DMS 273 treated with DMSO at 0.1 percent for 48 hours (cell line): ENCODE measurements at places on chromosomes 3 and 15.

DNA sequence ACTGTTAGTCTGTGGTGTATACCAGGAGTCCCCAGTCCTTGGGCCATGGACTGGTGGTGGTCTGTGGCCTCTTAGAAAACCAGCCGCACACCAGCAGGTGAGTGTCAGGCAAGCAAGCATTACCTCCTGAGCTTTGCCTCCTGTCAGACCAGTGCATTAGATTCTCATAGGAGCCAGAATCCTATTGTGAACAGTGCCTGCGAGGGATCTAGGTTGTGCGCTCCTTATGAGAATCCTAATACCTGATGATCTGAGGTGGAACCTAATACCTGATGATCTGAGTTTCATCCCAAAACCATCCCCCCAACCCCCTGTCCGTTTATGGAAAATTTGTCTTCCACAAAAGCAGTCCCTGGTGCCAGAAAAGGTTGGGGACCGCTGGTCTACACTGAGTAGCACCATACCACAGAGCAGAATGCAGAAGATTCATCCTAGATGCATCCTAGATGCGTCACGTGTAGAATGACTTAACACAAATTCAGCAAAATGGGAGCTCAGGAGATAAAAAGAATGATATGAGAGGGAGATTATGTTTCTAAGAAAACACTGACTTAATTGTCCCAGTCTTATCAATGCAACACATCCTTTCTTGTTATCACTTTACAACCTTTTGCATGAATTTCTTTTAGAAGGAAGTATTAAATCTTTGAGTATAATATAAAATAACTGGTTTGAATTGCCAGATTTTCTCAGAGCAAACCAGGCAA, 28.5 kb downstream of the SELENOT start:
- DNase-seq = no peak

DNA sequence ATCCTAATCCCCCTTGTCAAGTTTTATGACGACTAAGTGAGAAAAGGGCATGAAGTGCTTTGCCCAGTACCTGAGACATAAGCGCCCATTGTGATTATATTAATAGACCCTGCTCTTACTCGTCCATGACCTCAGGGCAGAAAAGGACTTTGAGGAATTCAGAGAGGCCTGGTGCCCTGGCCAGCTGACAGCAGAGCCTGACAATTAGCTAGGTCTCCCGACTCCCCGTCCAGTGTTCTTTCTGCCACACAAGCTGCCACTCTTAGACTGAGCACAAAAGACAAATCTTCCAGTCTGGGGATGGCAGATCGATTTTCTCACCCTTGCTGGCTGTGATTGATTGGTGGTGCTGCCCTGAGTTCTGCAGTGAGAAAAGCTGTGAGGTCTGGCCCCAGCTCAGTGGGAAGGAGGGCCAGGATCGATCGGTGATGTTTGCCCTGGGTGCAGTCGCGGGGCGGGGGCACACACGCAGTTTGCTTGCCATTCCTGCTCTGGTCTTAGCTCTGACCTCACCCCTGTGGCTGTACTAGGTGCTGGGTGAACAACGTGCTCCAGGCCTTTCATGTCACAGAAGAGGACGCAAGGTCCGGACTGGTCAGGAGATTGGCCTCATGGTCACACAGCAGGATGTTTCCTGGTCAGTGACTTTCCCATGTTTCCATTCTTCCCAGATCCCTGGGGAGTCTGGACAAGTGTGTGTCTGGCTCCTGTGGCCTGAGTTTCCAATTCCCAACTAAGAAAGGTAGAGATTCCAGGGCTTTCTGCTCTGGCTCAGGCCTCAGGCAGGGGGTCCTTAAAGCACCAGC, 67.4 kb upstream of the TLE3 start:
- no peak for DNase-seq

GRCh38 chr3:189871418-189871817, 240.2 kb downstream of the TP63 start:
- DNase-seq = no peak

DNA sequence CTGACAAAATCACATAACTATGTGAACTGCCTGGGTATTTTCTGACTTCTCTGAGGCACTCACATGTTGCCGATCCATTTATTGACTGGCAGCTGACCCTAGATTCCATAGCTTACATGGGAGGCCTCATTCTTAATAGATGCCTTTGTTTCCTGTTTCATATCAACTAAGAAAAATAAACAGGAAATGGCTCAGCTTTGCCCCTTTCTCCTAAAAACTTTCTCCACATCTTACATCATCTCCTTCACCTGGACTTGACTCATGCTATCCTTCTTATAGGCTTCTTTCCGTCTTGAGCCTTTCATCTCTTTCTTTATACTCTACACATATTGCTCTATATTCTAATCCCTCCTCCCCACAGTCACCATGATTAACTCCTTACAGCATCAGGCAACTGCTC, 38.0 kb downstream of the TXNRD3 start:
- DNase-seq = no peak

GRCh38 chr15:99906311-99906710, 173.1 kb upstream of the LYSMD4 start:
- no peak for DNase-seq

GRCh38 chr3:186432189-186432588, 70.2 kb upstream of the DGKG start:
- DNase-seq = no peak

DNA sequence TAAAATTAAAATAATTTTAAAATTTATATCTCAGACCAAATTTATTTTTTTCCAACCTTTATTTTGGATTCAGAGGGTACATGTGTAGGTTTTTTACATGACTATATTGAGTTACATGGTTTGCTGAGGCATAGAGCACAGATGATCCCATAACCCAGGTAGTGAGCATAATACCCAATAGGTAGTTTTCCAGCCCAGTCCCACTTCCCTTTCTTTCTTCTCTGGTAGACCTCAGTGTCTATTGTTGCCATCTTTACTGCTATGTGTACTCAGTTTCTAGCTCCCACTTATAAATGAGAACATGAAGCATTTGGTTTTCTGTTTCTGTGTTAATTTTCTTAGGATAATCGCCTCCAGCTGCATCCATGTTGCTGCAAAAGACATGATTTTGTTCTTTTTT, 338.1 kb downstream of the EFHB start:
- no peak for DNase-seq

DNA sequence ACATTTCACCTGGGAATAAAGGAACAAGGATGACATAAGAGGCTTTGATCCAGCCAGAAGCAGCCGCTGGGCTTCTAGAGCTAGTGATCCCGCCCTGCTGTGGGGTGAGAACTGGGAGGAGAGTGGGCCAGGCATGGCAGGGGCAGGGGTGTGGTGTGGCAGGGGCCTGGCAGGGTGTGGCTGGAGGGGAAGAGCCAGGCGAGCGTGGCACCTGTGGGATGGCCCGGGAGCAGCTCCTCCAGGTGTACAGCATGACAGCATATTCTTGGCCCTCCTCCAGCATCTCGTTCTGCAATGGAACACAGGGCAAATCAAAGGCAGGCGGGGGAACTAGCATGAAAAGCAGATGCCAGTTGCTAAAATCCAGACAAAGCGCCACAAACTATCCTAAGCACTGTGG, 35.5 kb downstream of the CYFIP1 start:
- no peak for DNase-seq

DNA sequence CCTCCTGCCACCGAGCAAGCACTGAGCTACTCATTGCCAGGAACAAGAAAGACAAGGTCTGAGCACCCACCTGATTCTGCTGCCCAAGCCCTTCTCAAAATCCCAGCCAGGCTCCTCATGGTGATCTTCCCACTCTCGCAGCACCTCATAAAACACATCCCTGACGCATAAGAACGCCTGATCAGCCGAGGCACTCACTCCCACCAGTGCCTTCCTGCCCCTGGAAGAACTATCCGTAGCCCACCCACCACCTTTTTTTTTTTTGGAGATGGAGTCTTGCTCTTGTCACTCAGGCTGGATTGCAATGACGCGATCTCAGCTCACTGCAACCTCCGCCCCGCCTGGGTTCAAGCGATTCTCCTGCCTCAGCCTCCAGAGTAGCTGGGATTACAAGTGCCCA, 3.9 kb downstream of the CDAN1 start:
- no peak for DNase-seq

GRCh38 chr3:125513490-125514115, 6.4 kb downstream of the SNX4 start:
- no peak for DNase-seq

DNA sequence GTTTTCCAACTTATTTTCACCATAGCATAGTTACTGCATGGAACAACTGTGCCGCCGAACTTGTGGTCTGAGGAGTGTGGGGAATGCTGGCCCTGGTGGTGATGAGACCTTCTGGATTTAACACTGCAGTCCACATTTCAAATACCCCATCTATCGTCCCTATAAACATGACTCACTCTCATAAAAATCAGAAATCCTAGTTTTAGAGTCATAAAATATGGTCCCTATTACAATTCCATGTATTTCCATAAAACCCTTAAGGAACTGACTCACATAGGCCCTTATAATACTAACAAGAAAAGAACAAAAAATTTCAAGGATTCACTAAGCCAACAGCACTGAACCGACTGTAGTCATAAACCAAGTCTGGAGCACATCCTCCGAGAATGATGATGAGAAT, 147.2 kb downstream of the FOXP1 start:
- DNase-seq = no peak

DNA sequence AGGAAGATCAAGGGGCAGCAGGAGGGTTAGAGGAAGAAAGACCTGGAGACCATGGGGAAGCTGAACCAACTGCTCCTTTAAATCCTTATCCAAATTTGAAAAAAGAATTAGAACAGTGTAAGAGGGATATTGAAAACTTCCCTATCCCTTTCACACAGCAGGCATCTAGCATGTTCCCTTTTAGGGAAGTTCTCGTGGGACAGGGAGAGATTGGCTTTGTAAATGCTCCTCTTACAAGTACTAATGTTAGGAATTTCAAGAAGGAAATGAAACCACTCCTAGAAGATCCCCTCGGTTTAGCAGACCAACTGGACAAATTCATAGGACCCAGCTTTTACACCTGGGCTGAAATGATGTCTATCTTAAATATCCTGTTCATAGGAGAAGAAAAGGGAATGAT, 41.5 kb downstream of the PPCDC start:
- no peak for DNase-seq

DNA sequence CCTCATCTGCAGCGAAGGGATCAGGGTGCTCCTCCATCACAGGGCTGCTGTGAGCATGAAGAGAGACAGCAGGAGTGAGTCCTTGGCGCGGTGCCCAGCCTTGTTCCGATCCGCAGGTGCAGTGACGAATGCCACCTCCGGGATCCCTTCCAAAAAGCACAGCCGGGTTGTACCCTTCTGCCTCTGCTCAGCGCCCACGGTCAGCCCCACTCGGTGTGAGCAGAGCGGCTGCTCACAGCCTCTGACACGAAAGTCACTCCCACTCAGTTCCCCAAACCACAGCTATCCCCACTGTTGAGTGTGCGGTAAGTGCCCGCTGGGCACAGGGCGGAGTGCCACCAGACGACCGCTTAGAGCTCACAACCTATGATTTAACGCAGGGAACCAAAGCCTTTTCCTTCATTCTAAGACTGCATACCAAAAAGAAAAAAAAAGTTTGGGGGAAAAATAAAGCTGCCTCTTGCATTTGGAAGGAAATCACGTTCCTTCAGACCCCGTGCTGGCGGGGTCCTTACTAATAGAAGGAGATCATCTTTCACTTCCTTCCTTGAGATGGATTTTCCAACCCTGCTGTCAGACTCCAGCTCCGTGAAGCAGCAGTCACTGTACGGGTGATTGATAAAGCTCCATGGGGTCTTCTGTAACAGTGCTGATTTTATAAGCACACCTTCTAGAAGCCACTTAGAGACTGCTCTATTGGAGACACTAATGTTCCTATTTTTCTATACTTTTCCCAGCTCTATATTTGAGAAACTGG, 34.7 kb upstream of the TUBGCP5 start:
- no peak for DNase-seq

- no peak for DNase-seq
Observed at GRCh38 chr15:75697523-75697922, 15.1 kb downstream of the CSPG4 start.

DNA sequence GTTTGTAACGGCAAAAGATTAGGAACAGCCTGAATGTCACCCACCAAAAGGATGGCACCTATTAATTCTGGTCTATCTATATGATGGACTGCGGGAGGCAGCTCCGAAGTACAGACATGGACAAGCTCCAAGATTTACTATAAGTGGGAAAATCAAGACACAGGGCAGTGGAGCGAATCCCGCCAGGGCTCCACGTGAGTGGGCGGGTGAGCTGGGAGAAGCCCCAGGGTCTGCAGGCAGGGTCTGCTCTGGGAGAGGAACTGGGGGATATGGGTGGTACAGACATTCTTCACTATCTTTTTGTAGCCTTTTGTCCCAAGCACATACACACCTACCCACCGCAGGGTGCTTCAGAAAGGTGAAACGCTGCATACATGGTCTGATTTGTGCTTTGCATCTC, 38.2 kb upstream of the SPTBN5 start:
- DNase-seq = no peak

DNA sequence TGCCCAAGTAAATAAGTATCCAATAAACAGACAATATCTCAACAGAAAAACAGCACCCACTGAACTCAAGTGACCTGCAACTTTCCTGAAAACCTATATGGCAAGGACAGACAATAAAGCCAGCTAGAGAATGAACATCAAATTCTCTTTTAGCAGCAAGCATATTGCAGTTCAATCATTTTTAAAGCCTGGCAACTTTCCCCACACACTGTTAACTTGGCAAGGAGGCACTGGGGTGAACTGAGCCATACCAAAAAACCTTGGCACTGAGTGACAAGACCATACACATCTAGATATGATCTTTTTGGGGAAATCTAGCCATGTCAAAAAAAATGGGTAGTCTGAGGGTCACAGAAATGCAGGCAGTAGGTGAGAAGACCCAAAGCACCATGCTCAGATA, 174.6 kb downstream of the STT3B start:
- DNase-seq = no peak

DNA sequence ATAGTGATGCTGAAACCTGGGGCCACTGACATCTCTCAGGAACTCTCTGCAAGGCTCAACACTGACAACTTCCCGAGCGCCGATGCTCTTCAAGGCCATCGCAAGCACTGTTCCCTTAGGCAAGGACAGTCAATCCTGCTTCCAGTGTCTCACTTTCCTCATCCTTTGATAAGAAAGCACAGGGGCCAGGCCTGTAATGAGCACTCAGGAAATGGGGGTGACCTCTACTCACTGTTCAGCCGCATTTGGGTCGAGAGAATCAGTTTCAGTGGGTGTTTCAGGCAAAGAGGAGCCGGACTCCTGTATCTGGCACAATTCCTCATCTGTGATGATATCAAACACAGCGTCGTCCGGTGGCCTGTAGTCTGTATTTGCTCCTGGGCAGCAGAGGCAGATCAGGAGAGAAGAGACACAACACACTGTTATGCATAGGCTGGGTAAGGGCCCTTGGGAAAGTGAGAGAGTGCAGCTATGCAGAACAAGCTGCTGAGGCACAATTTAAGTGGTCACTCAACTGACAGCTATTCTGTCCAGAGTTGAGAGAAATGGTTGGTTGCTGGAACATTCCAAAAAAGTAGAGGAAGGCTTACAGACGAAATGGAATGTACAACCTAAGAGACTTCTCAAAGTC, 11.9 kb downstream of the CXCR6 start:
- no peak for DNase-seq

GRCh38 chr15:78671626-78672211, 30.7 kb upstream of the CHRNB4 start:
- DNase-seq = peak; percentile 98

- no peak for DNase-seq
Observed at GRCh38 chr15:68389041-68389930, 42.7 kb downstream of the ITGA11 start.

- DNase-seq = no peak
Observed at GRCh38 chr3:31802981-31803740, 177.9 kb downstream of the OSBPL10 start.

GRCh38 chr15:63067306-63067705, 24.8 kb downstream of the TPM1 start:
- no peak for DNase-seq

GRCh38 chr3:34408088-34408487, 609.7 kb downstream of the PDCD6IP start:
- no peak for DNase-seq
